Stimulated activated CD4-positive, alpha-beta T cell treated with anti-CD3 and anti-CD28 coated beads, Interleukin-1b, Interleukin-23, amount 100 ng/mL, for 48 hours (primary cell): ENCODE measurements at places on chromosomes 6 and 20.

- no peak for DNase-seq
Measured at GRCh38 chr20:23205211-23205610, 119.1 kb upstream of the CD93 start.

DNA sequence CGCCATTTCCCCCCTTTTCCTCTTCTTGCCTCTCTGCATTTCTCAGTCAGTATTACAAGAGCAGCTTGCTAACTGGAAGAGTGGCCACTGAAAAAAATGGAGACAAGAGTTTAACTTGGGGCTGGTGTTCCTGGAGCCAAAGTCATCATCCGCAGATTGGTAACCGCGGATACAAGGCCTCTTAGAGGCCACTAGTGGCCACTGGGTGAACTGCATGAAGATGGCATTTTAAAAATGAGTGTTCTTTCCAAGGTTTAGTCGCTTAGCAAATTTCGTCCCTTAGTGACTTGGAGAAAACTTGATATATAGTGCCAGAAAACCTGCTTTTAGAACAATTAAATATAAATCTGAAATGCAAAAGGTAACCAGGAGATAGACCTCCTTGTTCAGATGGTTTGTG is 4.8 kb downstream of the F13A1 start:
- DNase-seq = no peak

GRCh38 chr6:47679322-47679906 is 19.0 kb upstream of the ADGRF4 start:
- DNase-seq = no peak

GRCh38 chr6:161238500-161238899 is 35.4 kb downstream of the AGPAT4 start:
- peak; percentile 3 for DNase-seq

GRCh38 chr6:80434691-80435350 is 328.4 kb downstream of the BCKDHB start:
- no peak for DNase-seq

GRCh38 chr20:46099491-46100287 is 9.9 kb upstream of the NCOA5 start:
- no peak for DNase-seq

DNA sequence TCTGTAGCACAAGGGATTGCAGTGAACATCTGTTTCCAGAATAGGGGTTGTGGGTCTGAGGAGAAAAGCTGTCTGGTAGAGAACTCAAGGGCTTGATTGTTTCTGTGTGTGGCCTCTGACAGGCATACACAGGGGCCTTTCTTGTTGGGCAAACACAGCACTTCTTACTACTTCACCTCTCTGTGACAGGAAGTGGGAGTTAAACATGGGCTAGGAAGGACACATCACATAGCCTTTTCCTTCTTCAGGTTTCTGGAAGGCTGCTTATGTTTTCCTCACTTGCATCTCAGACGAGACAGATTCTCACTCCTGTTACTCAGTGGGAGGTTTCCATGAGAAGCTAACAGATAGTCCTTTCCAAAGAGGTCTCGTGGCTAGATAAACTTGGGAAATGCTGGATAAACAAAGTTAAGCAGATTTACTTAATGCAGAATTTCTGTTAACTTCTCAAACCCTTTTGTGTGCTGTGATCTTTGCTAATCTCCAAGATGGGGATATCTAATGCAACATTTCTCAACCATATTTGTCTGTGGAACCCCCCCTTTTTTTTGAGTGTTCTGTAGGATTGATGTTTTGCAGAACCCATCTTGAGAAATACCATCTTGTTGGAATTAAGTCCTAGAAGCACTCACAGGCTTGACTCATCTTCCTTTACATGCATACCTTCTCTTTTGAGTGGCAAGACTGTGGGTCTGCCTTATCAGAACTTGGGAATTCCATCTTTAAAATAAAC is 41.9 kb upstream of the RNF8 start:
- no peak for DNase-seq

DNA sequence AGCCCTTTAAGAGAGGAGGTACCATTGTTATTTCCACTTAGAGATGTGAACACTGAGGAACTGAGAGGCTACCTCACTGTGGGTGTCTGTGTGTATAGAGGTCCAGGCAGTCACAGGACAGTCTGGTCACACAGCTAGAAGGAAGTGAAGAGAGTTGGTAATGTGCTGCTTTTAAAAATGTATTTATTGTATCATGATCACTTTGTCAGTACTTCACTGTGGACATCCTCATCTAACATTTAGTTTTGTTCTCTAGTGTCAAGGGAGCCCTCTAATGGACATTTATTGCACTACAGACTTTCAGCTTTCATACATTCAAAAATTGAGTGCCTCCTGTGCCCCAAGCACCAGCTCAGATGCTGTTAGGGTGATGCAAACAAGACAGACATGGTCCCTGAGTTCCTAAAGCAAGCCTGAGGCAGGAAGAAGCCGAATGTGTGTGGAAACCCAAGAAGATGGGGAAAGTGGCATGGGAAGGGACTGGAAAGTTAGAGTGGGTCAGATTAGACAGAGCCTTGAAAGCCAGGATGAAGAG is 123.0 kb downstream of the SLC16A10 start:
- no peak for DNase-seq

GRCh38 chr6:89487864-89488263 is 54.9 kb downstream of the ANKRD6 start:
- DNase-seq = peak; percentile 29

- no peak for DNase-seq
Measured at GRCh38 chr6:162026843-162027242, 700.7 kb downstream of the PRKN start.

DNA sequence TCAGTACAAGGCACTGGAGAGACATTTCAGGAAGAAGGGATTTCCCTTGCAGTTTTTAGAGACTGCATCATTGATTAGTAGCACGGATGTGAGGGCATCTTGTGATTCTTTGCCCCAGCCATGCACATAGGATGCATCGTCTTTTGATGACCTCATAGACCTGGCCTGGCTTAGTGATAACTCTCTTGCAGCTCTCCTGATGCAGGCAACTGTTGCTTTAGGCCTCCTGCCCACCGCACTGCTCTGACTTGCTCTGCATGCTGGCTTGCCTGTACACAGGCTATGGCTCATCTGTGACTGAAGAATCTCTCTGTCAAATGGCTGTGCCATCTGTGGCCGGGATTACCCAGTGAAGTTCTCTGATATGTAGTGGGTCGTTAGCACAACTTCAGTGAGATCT is 207.7 kb upstream of the PTCHD4 start:
- DNase-seq = no peak

GRCh38 chr6:151022492-151022891 is 157.0 kb downstream of the MTHFD1L start:
- no peak for DNase-seq

GRCh38 chr6:110140650-110141049 is 38.8 kb downstream of the WASF1 start:
- no peak for DNase-seq

DNA sequence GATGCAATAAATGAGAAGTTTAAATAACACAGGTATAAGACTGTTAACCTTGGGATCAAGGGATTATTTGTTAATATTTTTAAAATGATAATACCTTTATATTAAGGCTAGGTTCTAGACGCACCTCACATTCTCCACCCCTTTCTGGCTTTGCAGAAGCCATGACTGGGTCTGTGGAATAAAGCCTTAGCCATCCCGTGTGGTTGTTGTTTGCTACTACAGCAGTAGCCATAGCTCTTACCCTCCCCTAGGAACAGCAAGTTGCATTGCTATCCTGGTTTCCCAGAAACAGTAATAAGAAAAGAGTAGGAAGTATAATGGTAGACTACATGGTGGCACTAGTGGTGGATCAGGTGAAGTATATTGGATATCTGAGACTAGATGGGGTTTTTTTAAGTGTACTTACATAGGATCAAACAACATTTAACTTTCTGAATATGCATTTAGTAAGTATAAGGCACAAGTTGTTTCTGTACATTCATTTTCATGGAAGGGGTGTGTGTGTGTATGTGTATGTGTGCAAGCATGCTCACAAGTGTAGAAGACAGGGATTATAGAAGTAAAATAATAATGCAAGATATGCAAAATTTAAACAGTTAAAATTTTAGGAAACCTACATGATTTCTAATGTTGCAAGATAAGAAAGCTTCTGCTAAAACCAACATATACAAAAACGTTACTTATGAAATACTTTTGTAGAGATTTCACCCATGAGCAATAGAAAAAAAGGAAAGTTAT is 384.2 kb downstream of the PRKN start:
- DNase-seq = no peak

DNA sequence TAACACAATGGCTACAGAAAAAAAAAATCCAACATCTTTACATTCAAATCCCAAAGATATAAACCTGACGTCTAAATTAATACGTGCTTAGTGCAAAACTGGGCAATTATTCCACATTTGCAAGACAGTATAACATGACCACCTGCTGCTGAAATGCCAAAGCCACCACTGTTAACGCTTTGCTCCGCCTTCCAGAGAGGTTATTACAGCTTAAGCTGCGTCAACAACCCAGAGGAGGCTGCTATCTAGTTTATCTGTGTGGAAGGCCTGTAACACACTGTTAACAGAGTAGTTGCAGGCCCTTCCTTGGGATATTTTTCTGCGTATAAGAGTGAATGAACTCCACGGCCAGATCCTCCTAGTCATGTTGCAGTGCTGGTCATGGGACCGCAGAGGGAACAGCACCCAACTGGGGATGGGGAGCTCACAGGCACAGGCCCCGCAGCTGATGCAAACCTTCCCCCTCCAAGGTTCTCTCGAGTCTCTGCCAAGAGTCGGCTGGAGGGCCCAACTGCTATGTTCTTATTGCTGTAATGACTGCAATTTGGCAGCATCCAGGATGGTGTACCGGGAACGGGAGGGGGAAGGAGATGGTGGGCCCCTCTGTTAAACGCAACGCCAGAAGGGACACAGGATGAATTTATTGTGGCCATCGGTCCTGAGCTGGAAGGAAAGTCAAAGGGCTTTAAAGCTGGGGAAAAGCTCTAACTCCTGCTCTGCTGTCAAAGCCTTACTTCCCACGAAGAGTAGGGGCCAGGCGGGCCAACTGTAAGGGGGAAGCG is 993 bp upstream of the NCOA7 start:
- peak; percentile 46 for DNase-seq

- DNase-seq = no peak
Measured at GRCh38 chr6:159984268-159984786, 15.4 kb downstream of the IGF2R start.

- DNase-seq = no peak
Measured at GRCh38 chr6:116323863-116324262, 44.1 kb upstream of the TSPYL1 start.

DNA sequence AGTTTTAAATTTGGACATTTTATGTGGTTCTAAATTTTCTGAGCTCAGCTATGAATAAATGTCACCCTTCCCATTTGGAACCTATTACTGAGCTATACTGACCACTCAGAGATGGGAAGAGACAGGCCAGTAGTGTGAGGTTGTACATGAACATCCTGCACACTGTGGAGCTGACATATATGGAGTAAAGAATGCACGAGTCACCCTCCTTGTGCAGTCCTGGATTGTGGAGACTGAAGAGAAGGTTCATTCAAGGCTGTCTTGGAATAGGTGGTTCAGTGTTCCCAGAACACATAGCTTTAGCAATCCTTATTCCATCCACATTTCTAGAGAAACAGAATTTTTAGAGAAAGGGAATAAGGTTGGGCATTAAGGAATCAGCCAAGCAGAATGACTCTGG is 50.3 kb upstream of the OGFRL1 start:
- no peak for DNase-seq

- DNase-seq = no peak
Measured at GRCh38 chr20:31488115-31488514, 13.0 kb downstream of the REM1 start.

DNA sequence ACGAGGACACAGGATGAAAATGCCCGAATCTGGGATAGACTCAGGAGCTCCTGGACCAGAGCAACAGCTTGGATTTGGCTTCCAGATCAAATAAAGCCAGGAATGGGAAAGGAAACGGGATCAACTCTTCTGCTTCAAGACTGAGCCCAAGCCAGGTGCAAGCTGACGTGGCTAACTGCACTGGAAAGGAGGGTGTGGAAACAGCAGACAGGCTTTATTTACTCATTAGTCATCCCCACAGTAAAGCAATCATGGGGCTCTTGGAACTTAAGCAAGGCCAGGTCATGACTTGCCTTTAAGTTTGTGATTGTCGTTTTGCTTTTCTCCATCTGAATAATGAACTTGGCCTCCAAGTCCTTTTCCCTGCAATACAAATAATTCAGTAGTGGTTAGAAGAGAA is 45.2 kb downstream of the KIF16B start:
- DNase-seq = no peak

DNA sequence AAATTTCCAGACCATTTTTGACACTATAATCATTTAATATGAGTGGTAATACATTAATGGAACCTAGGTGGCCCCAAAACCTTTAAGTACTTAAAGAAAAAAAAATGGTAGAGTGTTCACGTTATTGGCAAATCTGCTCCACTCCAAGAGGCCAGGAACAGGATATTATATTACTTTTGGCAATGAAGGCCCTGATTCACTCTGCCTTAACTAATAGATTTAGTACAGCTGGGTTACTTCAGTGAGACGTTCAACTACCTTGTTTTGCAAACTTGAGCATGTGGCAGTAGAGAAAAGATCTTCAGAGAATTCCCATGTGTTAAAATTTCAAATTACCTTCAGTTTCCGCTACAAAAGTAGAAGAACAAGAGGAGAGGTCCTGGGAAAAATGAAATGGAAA is 12.8 kb downstream of the ADNP start:
- DNase-seq = no peak

DNA sequence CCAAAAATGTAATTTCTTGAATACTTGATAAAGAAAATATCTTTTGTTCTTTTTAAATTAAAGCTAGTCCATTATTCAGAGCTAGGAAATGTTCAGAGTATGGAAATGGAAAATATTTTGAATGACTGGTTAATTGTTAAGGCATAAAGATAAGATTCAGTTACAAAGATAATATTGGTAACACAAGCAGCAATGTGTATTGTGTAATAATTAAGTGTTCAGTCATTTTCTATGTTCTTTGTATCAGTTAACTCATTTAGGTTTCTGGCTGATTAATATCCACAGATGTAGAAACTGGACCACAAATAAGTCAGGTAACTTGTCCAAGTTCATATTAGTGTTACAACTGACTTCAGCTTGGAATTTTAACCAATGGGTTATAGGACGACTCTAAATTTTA is 442.2 kb upstream of the MANEA start:
- DNase-seq = no peak

DNA sequence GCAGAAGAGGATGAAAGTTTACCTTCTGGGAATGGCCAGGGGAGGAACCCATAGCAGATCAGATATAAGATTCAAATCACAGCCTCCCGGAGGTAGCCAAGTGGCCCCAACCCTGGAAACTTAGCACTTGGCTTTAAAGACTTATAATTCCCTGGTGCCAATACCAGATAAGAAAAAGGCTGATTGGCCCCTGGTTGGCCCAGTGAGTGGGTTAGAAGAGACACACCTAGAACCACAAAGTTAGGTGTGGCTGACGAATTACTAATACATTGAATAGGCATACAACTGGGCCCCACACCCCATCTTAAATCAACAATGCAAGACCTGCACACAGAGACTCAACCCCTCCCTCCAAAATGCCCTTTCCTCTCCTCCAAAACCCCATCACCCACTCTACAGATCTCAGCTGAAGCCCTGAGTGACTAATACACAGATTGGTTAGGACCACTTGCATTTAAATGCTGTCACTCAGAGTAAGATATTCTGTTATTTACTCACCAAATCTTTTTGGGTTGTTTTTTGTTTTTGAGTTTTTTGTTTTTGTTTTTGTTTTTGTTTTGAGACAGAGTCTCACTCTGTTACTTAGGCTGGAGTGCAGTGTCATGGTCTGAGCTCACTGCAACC is 315.4 kb upstream of the JARID2 start:
- no peak for DNase-seq

- no peak for DNase-seq
Measured at GRCh38 chr6:93393554-93394074, 25.7 kb downstream of the EPHA7 start.

- no peak for DNase-seq
Measured at GRCh38 chr6:110233770-110234374, 53.6 kb downstream of the CDC40 start.
